Left forelimb (tissue), 1 donor: ENCODE measurements at places on chromosomes 5 and 9.

GRCh38 chr9:95010431-95010838 is 283.9 kb downstream of the AOPEP start:
- no peak for DNase-seq

DNA sequence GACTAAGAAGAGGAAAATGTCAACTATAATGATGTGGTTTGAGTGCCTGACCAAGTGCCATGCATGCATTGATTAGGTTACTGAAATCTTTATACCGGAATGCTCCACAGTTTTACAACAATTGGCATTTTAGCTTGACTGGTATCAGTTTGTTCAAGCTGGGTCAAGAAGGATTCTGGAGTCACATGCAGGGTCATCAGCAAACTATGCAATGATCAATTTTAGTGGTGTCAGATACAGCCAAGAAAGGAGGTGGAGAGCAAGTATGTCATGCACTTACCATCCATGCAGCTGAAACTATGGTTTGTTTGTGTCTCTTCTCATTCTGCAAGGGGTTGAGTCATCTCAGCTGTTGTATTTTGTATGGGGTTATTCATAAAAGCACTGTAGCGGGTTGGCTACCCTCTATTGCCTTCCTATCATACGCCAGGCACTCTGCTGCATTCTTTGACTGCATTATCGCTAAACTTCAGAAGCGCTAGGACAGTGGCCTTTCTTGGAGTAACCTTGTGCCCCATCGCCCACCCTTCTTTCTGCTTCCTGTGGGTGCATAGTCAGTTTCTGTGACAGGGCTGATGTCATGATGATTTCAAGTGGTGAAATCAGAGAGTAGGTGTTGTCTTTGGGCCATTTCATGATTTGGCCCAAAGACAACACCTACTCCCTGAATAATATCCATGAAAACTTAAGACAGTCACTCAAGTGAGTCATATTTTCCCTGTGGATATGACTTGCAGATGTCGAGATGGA is 145.4 kb downstream of the MTX3 start:
- no peak for DNase-seq

DNA sequence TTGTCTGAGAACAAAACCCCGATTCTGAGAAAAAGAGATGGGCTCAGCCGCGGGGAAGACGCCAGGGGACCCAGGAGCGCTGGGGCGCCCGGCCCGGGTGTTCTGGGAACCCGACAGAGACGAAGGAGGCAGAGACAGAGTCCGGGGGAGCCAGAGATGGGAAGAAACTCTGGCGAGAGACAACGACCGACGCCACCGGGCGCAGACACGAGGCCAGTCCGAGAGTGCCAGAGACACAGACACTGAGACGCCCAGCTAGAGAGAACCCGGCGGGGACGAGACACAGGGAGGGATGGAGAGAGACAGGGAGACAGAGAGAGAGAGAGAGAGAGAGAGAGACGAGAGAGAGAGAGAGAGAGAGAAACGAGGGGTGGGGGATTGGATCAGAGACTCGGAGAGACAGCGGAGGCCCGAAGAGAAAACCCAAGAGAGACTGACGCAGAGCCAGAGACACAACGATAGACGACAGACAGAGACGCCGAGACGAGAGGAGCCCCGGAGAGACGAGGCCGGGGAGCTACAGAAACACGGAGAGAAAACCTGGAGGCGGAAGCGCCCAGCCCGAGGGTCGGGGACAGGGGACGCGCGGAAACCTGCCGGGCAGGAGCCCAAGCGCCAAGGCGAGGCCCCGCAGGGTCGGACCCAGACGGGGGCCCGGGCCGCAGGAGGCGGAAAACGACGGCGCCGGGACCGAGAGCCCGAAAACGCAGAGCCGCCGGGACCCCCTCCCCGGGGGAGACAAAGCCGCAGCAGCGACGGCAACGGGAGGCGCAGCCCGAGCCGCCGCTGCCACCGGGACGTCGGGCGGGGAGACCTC is 3.3 kb downstream of the NR5A1 start:
- DNase-seq: no peak

- DNase-seq: no peak
Measured at GRCh38 chr5:36610621-36611020, 4.2 kb downstream of the SLC1A3 start.

- DNase-seq: no peak
Measured at GRCh38 chr5:82348784-82349425, 70.8 kb upstream of the RPS23 start.

- DNase-seq: no peak
Measured at GRCh38 chr5:10555277-10555684, 8.6 kb upstream of the ANKRD33B start.

GRCh38 chr5:32499261-32499660 is 54.7 kb upstream of the ZFR start:
- DNase-seq: no peak

- DNase-seq: no peak
Measured at GRCh38 chr9:131847665-131848354, 107.9 kb upstream of the RAPGEF1 start.

DNA sequence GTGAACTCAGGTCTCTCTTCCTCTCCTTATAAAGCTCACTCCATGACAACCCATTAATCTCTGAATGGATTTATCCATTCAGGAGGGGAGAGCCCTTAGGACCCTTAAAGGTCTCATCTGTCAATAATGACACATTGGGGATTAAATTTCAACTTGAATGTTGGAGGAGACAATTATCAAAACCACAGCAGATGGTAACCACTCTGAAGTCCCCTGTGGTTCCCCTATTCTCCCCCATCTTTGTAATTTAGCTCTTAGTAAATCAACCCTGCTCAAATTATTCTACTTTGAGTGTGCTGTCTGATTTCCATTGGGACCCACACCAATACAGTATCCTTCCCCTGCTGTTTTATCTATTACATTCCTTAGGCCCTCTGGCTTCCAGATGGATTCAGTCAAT is 72.0 kb upstream of the RAI14 start:
- no peak for DNase-seq

GRCh38 chr5:11857391-11857790 is 46.9 kb downstream of the CTNND2 start:
- DNase-seq: no peak

GRCh38 chr5:3429962-3430361 is 165.7 kb upstream of the IRX1 start:
- no peak for DNase-seq

DNA sequence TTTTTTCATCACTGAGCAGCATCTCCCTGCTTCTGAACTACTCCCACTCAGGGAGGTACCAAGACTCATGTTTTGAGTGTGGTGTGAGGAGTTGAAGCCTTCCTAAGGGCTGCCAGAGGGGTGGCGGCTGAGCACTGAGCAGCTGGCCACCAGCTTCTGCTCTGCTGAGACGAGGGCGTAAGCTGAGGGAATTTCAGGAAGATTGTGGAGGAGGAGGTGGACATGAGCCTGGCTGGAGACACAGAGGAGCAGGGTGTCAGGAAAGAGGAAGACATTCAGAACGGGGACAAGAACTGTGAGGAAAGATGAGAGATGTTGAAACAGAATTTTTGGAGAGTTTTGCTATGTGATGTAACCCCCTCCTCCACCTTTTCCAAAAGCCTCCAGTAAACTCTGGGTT is 7.8 kb downstream of the LCP2 start:
- DNase-seq: no peak

- DNase-seq: no peak
Measured at GRCh38 chr9:16223074-16223871, 647.2 kb downstream of the BNC2 start.

GRCh38 chr5:121366515-121366914 is 485.2 kb upstream of the FTMT start:
- DNase-seq: no peak

- DNase-seq: no peak
Measured at GRCh38 chr9:89006996-89007967, 16.0 kb downstream of the S1PR3 start.

GRCh38 chr5:89301321-89302025 is 418.5 kb upstream of the MEF2C start:
- no peak for DNase-seq

DNA sequence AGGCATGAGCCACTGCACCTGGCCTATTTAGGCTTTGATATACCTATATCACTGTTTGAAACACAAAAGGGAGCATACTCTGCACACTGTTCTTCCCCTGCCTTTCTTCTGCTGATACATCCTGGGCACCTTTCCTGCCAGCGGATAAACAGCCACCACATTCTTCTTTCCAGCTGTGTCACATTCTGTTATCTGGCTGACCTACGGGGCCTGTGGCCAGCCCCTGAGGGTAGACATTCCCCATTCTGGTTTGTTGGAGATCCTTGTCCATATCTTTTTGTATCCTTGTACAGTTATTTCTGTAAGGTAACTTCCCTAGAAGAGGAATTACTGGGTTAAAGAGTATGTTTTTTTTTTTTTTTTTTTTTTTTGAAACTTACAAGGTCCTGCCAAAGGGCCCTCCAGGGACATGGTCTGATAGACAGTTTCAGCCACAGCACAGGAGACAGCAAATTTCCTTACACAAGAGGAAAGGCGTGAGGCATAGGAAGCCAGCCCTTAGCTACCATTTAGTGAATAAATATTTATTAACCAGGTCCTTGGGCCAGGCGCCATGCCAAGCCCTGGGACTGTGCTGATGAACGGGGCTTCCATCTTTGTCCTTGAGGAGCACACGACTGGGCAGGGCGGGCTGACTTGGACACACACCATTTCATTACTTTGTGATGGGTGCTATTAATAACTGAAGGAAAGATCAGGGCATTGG is 57.8 kb downstream of the ERGIC1 start:
- no peak for DNase-seq

DNA sequence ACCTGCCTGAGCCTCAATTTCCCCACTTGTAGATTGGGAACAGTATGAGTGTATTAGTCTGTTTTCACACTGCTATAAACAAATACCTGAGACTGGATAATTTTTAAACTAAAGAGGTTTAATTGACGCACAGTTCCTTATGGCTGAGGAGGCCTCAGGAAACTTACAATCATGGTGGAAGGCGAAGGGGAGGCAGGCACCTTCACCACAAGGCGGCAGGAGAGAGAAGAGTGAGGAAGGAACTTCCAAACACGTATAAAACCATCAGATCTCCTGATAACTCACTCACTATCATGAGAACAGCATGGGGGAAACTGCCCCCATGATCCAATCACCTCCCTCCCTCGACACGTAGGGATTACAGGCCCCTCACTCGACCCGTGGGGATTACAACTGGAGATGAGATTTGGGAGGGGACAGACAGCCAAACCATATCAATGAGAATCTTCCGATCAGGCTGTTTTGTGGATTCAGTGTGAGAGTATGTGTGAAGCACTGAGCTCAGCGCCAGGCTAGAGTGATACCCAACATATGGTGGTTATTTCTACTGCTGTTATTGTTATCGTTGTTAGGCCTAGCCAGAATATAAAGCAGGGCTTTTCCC is 14.6 kb upstream of the LMX1B start:
- peak; percentile 25 for DNase-seq

DNA sequence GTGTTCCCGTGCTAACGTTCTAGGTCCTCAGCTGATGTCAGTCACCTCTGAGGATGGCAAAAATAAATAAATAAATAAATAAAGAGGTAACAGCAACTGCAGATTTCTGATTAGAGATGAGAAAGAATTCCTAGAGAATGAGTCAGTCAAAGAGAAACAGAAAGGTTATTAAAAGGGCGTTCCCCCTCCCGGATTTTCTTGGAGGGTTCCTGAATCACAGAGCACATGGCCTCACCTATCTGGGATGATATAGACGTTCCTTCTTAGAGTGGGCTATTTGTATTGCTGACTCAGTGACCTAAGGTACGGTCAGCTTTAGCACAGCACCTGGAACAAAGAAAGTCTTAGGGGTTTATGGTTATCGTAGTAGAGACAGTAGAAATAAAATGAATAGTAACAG is 30.6 kb downstream of the HTR4 start:
- DNase-seq: no peak

- no peak for DNase-seq
Measured at GRCh38 chr5:24817966-24818365, 173.2 kb upstream of the CDH10 start.

- DNase-seq: peak; percentile 67
Measured at GRCh38 chr5:763998-764781, 20.3 kb downstream of the ZDHHC11B start.

DNA sequence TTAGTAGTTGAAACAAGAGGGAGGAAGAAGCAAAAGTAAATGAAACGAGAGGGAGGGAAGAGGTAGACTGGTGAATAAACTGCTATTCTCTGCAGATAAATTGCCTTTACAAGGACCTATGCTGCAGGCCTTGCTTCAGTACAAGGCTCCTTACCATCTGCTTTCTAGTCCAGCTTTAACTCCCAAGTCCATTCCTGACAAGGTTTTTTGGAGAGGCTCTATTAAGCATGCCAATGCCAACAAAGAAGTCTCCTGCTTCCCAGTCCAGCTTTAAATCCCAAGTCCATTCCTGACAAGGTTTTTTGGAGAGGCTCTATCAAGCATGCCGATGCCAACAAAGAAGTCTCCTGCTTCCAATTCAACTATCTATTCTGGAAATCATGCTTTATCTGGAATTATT is 244.9 kb downstream of the GABRB2 start:
- no peak for DNase-seq

GRCh38 chr9:38228331-38229103 is 159.5 kb upstream of the SHB start:
- no peak for DNase-seq

- DNase-seq: no peak
Measured at GRCh38 chr9:16031971-16032370, 479.1 kb downstream of the CCDC171 start.

- no peak for DNase-seq
Measured at GRCh38 chr5:172410662-172411483, 43.5 kb downstream of the SH3PXD2B start.

DNA sequence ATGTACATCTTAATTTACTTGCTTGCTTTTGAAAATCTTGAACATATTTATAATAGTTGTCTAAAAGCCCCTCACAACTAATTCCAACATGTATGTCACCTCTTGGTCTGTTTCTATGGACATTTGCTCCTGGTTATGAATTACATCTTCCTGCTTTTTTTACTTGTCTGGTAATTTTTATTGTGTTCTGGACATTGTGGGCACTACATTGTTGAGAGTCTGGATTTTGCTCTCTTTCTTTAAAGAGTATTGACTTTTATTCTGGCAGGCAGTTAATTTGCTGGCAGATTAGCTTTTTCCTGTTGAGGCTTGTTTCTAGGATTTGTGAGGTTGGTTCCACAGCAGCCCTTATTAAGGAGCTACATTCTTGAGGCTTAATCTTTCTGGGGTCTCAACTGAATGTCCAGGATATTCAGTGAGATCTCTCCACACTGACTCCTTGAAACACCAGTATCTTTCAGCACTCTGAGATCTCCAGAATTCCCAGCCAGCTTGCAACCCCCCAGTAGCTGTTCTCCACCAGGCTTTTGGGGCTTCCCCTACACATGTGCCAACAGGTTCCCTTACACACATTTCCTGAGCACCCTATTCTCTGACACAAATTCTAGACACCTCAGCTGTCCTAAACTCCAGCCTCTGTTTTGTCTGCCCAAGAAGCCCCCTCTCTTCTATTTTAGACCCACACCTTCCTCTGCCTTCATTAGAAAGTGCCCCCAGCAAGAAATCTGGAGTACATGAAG is 27.4 kb downstream of the KIAA1191 start:
- no peak for DNase-seq

GRCh38 chr9:88736136-88736637 is 201.2 kb downstream of the NXNL2 start:
- no peak for DNase-seq
